Stromal cell of bone marrow (primary cell): ENCODE measurements at places on chromosomes 12 and 14.

GRCh38 chr12:98735821-98736220, 90.7 kb downstream of the APAF1 start:
- DNase-seq = no peak

GRCh38 chr14:68333262-68333661, 459.6 kb downstream of the ZFP36L1 start:
- no peak for DNase-seq

- DNase-seq = peak; percentile 46
Measured at GRCh38 chr12:132445884-132446632, 43.9 kb upstream of the FBRSL1 start.

- no peak for DNase-seq
Measured at GRCh38 chr12:67002720-67003119, 266.4 kb upstream of the CAND1 start.

GRCh38 chr12:89421092-89421835, 69.0 kb upstream of the DUSP6 start:
- DNase-seq = no peak

DNA sequence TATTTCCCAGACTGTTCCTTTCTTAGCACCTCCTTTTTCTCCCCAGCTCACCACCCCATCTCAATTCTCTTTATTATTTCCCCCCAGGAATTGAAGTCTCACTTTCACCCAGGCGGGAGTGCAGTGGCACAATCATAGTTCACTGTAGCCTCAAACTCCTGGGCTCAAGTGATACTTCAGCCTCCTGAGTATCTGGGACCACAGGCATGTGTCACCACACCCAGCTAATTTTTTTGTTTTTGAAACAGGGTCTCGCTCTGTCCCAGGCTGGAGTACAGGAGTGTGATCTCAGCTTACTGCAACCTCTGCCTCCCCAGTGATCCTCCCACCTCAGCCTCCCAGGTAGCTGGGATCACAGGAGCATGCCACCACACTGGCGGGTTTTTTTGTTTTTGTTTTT, 11.0 kb downstream of the RACGAP1 start:
- no peak for DNase-seq

DNA sequence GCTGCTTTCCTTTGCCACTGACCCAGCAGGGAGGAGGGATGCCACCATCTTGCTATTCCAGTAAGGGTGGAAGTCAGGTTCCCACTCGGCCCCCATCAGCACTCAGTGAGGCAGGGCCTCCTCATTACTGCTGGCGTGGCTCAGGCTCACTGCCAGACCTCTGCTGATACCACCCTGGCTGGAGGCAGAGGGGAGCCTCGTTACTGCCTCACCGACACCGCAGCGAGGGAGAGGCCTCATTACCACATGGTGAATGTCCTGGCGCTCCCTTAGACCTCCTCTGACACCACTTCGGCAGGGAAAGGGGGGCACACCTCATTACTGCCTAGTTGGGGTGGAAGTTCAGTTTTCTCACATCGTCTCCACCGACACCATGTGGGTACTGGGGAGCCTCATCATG, 354.1 kb downstream of the CACNA1C start:
- DNase-seq = no peak

- no peak for DNase-seq
Measured at GRCh38 chr12:42932936-42933335, 343.4 kb upstream of the PRICKLE1 start.

- no peak for DNase-seq
Measured at GRCh38 chr12:126704609-126705008, 1562.4 kb upstream of the TMEM132C start.

DNA sequence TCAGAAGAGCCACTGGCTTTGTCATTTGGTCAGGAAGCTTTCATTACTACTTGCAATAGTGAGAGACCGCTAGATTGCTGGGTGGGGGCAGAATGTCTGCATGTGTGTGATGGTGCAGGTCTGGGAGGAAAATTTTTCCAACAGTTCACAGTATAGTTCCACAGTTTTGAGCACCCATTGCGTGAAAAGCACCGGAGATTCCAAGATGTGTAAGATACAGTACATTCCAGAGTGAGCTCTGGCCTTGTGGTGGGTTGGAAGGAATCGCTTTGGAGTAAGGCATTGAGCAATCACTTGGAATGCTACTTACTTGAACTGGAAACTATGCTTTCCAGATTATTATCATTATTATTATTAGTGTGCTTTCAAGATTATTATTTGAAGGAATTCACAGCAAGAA, 47.6 kb upstream of the FRMD6 start:
- DNase-seq = no peak

DNA sequence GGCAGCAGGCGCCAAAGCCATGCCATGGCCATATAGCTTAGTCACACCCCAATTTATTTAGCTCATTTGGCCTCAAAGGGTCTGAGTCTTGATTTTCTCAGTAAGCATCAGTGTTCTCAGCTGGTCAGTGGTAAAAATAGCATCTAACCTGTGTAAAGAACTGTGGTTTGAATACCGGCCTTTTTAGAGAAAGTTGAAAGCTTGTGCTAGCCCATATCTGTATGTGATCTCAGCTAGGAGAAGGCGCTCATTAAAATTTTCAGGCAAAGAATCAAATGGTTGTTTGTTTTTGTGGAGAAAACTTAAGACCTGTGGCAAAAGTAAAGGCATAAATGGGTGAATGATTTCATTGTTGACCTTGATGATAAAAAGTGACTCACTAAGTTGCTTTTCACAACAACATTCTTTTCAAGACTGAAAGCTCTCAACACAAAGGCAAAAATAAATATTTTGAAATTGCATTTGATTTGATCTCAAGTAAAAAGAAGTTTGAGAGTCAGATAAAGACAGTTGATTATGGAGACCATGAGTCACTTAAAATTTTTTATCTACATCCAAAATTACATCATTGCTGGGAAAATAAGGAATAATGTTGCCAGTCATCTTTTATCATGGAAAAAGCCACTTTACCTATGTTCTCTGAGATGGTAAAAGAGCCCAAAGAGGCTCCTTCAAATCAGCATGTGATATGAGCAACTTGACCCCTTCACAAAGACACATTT, 128.5 kb upstream of the RGS6 start:
- no peak for DNase-seq

- DNase-seq = no peak
Measured at GRCh38 chr12:48017496-48017895, 13.2 kb upstream of the COL2A1 start.

- peak; percentile 59 for DNase-seq
Measured at GRCh38 chr12:64160711-64161060, 61.4 kb downstream of the KICS2 start.

GRCh38 chr14:95495538-95496025, 20.9 kb downstream of the SYNE3 start:
- no peak for DNase-seq

GRCh38 chr14:59020382-59020781, 168.1 kb upstream of the DAAM1 start:
- DNase-seq = no peak

GRCh38 chr14:89641495-89642175, 224.6 kb upstream of the FOXN3 start:
- DNase-seq = no peak

DNA sequence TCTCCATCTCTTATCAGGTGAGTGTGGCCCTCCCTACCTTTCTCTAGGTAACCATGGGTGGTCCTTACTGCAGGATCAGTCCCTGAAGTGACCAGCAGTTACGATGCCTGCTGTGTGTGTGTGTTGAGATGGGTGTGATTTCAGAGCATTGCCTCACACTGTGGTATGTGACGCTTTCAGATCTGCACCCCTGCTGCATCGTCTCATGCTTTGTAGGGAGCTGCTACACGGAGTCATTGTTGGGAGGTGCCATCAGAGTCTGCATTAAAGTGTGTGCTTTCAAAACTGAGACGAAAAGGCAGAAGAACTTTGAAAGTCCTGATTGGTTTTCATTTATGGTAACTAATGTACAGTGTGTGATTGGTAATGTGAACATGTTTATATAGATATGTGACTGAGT, 150.5 kb downstream of the PELI2 start:
- DNase-seq = no peak

DNA sequence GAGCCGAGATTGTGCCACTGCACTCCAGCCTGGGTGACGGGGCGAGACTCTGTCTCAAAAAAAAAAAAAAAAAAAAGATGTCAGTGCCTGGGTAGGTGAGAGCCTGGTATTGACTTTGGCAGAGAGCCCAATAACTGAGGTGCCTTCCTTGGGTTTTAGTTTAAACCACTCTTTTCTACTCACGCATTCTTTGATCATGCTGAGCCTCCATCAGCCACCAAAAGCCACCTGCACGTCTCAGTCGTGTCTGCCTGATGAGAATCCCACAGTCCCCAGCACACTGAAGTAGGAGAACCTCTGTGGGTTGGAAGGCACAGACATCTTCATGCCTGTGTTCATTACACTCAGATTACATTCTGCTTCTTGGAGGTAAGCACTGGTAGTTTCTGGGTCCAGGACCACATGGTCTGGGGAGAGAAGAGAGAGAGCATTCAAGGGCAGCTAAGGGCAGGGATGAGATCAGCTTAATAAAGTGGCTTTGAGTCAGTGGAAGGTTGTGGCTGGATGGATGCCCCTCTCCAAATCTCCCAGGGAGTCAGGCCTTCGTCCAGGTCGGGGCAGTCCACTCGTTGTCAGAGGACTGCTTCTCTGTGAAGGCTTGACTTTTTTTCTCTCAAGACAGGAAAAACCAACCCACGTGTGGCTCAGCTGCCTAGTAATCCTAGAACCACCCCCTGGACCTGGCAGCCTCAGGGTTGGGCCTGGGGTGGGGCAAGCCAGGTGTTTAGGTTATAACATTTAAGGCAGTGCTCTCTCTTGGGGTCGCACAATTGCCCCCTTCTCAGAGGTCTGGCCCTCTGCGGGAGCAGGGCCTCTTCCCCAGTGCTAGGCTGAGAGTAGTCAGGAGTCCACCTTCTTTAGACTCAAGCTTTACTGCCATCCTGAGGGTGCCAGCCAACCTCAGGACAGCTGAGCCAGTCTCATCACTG, 32.6 kb upstream of the MAX start:
- DNase-seq = no peak

DNA sequence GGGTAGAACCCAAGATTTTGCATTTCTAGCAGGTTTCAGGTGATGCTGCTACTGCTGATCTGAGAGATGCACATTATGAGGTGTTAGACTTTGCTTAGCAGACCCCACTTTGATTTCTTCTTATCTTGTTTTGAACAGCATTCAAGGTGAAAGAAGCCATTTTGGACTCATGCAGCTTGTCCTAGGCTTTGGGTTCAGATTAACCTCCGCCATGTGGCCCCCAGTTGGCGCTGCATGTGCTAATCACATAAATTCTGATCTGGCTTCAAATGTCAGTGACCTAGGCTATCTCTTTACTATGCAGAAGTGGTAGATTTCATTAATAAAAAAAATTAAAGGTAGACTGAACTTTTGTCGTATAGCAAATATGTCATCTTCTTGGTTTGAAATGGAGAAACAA, 89.8 kb upstream of the DYRK2 start:
- no peak for DNase-seq

- DNase-seq = no peak
Measured at GRCh38 chr12:124603831-124604251, 36.4 kb upstream of the NCOR2 start.

DNA sequence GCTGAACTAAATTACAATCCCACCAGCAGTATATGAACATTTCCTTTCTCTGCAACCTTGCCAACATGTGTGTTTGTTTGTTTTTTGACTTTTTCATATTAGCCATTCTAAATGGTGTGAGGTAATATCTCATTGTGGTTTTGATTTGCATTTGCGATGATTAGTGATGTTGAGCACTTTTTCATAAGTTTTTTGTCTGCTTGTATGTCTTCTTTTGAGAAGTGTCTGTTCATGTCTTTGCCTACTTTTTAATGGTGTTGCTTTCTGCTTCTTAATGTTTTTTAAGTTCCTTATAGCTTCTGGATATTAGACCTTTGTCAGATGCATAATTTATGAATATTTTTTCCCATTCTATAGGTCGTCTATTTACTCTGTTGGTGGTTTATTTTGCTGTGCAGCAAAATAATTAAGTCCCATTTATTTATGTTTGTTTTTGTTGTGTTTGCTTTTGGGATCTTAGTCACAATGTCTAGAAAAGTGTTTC, 1262.9 kb downstream of the FSCB start:
- no peak for DNase-seq

- no peak for DNase-seq
Measured at GRCh38 chr12:56040963-56041551, 661 bp upstream of the RPS26 start.

DNA sequence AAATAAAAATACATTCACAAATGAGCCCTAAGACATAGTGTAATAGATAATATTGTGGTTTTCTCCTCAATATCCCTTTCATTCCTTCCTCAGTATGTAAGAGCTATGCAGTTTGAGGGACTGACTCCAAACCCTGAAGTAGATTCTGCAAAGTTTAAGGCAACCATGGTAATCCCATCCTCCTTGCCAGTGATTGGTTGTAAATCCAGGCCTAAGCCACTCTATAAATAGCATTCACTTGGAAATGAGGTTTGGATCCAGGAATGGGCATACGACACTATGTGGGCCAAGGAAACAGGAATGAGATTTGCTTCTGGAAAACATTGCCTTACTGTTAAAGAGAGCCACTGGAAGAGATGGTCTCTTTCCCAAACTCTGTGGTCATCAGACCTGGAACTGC, 468.7 kb upstream of the SOX5 start:
- peak; percentile 18 for DNase-seq

GRCh38 chr12:71400481-71400880, 39.1 kb upstream of the LGR5 start:
- DNase-seq = no peak

GRCh38 chr12:57342207-57342691, 88.6 kb downstream of the R3HDM2 start:
- DNase-seq = no peak

DNA sequence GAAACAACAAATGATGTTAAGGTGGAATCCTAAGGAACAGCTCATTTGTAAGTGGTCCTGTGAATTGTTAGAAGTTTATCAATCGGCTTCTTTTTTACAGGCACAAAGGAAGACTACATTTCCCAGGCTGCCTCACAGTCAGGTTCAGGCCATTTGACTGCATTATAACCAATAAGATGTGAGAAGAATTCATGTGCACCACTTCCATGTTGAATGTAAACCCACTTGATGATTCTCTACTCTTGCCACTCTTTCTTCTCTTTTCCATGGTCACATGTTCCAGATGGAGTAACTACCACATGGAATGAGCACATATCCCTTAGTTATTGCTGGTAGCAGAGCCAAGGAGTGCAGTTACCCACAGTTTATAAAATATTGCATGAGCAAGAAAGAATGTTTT, 67.1 kb upstream of the GZMB start:
- DNase-seq = no peak

DNA sequence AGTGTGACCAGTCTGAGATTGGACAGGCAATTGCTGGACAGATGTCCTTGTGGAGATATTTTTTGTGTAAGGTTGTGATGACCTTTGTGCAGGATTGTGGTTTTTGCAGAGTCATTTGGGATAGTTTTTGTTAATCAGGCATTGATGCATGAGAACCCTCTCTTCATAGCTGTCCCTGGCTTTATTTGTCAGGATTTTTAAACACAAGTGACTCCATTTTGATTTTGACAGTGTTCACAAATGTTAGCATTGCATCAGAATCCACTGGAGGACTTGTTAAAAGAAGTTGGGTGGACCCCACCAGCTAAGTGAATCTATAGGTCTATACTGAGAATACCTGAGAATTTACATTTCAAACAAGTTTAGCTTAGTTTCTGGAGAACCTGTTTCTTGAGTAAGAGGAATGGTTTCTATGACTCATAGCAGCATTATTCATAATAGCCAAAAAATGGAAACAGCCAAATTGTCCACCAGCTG, 11.8 kb downstream of the FNTB start:
- DNase-seq = no peak
